ENCODE measurements at places on chromosomes 1 and 21.
A peak's percentile ranks its signal among the peaks of the same experiment; 100 is the strongest.

- DNase-seq, result no peak
Observed at GRCh38 chr1:234969581-234970400, 158.8 kb downstream of the TOMM20 start.

DNA sequence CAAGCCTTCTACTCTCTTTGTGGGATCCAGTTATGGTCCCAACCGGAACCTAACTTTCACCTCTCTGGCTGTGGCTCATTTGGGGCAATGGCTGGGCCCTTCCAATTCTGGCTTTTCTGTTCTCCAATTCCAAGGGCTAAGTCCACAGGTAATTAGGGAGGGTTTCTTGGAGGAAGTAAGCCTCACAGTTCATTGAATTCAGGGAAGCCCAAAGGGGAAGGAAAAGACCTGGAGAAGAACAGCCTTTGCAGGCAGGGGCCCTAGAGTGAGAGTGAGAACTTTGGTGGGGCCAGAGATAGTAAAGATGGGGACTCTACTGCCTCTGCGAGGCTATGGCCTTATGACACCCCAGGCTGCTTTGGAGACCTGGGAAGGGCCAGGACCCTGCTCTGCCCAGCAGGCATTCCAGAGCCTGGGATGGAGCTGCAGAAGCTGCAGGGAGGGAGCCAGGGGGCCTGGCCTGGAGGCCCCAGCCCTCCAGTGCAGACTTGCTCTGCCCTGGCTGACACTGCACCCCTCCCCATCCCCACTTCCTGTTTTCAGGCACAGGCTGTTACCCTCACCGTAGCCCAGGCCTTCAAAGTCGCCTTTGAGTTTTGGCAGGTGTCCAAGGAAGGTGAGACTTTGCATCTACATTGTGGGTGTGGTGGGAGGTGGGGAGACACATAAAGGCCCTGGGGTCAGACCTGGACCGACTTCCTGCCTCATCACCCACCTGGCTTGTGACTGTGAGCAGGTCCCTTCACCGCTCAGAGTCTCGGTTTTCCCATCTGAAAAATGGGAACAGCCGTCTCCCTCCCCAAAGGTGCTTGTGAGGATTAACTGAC is 18.9 kb downstream of the LDLRAP1 start:
- DNase-seq, result no peak

DNA sequence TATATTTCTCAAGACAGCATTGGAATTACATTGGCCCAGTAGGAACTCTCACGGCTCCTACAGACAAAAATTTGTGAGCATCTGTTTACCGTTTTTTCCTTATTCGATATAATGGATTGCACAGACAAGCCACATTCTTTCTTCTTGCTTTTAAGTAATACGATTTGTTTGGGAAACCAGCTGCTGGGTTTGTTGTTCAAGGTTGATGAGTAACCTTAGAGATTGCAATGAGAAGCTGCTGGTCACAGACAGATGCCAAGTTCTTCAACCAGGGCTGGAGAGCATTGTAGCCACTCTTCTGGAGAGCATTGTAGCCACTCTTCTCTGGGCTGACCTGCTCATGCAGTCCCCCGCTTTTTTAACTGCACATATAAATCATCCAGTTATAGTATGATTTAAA is 1.4 kb upstream of the MIA3 start:
- DNase-seq, result no peak

DNA sequence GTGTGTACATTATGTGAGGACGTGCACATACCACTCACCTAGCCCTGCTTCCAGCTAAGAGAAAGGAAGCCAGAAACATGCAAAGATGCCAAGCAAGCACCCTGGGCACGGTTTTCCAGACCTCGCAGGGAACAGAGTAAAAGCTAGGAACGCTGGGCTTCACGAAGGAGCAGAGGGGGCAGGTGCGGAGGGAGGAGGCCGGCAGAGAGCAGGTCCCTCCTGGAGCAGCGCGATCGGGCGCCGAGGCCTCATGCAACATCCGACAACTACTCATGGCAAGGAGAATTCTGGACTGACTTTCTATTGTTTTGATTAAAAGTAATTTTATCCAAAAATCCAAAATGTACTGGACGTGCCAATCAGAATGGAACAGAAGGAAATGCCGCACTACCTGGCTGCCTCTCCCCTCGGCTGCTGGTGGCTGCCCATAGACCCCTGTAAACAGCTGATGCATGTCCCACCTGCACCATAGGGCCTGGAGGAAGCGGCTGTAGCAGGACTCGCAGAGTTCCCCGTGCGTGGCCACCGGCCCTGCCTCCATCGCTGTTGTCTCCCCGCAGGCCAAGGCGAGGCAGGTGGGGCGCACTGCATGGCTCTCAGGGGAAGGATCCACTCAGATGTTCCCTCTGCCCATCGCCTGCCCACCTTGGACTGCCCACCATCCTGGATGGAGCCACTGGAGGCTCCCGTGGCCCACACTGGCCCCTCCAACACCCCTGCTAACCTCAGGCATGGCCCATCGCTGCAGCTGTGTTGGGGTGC is 93.5 kb downstream of the WDR4 start:
- DNase-seq, result no peak

GRCh38 chr1:234708700-234709395 is 98.9 kb upstream of the IRF2BP2 start:
- DNase-seq, result no peak

- no peak for DNase-seq
Observed at GRCh38 chr1:159291424-159291823, 10.7 kb upstream of the FCER1A start.

- DNase-seq, result no peak
Observed at GRCh38 chr1:61352845-61353435, 270.6 kb downstream of the NFIA start.

GRCh38 chr1:97252076-97252475 is 530.5 kb downstream of the PTBP2 start:
- no peak for DNase-seq

GRCh38 chr1:29849991-29850757 is 613.9 kb downstream of the PTPRU start:
- DNase-seq, result peak; percentile 2

Data from SW480 (cell line).